GM23338 (cell line): ENCODE measurements at places on chromosomes 16 and 17.
A peak's percentile ranks its signal among the peaks of the same experiment; 100 is the strongest.

- H3K36me3 ChIP-seq = no peaks in the 10 kb centered on the region
- H3K4me3 ChIP-seq = no peak overlapping the region
- no peak overlapping the region for H3K27ac ChIP-seq
- H3K27me3 ChIP-seq = no peaks in the 10 kb centered on the region
These were observed 52.4 kb upstream of the ETV4 start for GRCh38 chr17:43598357-43599045.

GRCh38 chr17:38789185-38789584 lies 10.2 kb downstream of the PIP4K2B start:
- peak; percentile 38 for DNase-seq
- H3K36me3 ChIP-seq = peaks cover 6% of the 10 kb centered on the region; the same call in 1 of the 2 replicates
- no peak overlapping the region; the same call in 1 of the 2 replicates for H3K27ac ChIP-seq

- DNase-seq = no peak
- peaks cover 34% of the 10 kb centered on the region for H3K36me3 ChIP-seq
- H3K4me1 ChIP-seq = peaks cover 3% of the 10 kb centered on the region; the same call in 1 of the 2 replicates
- H3K4me3 ChIP-seq = no peak overlapping the region
These were observed 7.8 kb downstream of the FBXL19 start for GRCh38 chr16:30931068-30931650.

DNA sequence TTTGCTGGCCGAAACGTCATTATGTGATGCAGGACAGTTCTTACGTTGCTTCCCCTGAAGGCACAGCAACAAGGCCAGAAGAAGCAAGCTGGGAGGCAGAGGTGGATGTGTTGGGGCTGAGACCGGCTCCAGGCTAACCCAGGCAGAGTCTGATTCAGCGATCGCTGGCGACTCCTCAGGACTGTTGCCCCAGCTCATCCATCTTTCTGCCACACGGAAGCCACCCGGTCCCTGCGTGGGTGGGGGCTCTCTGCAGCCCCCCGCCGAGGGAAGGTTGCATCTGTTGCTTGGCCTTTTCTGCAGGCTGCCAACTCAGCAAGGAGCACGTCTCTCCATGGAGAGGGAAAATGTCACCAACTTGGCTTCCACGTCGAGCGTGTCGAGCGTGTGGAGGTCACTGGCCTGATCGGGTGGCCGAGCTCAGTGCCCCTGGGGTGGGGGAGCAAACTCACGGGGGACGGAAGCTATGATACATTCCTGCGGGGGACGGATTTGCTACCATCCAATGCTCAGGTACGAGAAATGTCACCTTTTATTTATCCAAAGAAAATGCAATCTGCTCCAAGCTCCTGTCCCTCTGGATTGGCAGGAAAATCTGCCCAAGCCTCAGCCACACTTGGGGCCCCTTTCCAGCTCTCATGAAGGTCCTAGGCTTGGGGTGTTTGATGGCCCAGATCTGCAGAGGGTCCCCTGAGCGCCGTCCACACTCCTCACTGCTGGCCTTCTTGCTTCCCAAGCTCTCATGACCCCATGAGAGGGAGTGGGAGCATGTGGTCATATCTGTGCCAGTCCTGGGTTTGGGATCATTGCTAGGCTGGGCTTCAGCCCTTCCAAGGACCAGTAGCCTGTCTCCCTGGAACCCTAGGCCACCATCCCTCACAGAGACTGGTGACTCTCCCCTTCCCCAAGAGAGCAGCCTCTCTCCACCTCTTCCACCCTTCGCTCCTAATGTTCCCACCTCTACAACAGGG lies 69.4 kb downstream of the RPH3AL start:
- peaks cover 5% of the 10 kb centered on the region; the same call in 1 of the 2 replicates for H3K4me1 ChIP-seq
- H3K36me3 ChIP-seq = no peaks in the 10 kb centered on the region
- H3K27me3 ChIP-seq = no peaks in the 10 kb centered on the region
- no peak for DNase-seq

DNA sequence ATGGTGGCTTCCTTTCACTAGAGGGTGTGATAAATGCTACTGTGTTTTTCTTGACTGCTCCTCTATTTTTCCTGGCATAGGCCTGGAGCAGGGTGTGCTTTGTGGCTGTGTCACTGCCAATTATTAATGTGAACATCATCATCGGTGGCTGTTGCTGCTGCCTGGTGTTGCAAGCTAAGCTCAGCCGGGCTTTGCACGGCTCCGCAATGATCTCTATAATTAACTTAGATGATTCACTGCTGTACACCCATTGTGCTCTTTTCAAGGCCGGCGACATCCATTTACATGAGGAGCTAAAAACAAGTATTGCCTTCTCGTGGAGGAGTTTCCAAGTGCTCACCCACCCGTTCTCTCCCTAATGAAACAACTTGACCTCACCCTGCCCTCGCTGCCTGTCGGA lies 160.1 kb upstream of the IRX3 start:
- no peak overlapping the region for H3K4me3 ChIP-seq
- no peaks in the 10 kb centered on the region for H3K36me3 ChIP-seq
- H3K4me1 ChIP-seq = no peaks in the 10 kb centered on the region
- no peaks in the 10 kb centered on the region for H3K27me3 ChIP-seq

- peaks cover 12% of the 10 kb centered on the region for H3K4me1 ChIP-seq
- H3K36me3 ChIP-seq = no peaks in the 10 kb centered on the region
- no peak overlapping the region for H3K4me3 ChIP-seq
These were observed 12.1 kb downstream of the GLP2R start for GRCh38 chr17:9837551-9838471.

DNA sequence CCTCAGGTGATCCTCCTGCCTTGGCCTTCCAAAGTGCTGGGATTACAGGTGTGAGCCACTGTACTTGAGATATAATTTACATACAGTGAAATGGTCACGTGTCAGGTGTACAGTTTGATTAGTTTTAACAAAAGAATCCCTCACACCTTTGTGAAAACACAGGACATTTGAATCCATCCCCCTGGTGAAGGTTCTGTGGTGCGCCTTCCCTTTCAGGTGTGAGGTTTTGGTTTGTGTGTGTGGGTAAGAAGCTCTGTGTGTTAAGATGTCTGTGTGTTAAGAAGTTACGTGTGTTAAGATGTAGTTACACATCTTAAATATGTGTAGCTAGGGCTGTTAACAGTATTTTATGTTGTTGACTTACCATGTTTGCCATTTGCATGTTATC lies 4.4 kb downstream of the SEC14L1 start:
- peaks cover 20% of the 10 kb centered on the region; the same call in 1 of the 2 replicates for H3K36me3 ChIP-seq
- H3K4me3 ChIP-seq = no peak overlapping the region
- peaks cover 38% of the 10 kb centered on the region for H3K4me1 ChIP-seq
- H3K27ac ChIP-seq = no peak overlapping the region
- H3K27me3 ChIP-seq = no peaks in the 10 kb centered on the region

DNA sequence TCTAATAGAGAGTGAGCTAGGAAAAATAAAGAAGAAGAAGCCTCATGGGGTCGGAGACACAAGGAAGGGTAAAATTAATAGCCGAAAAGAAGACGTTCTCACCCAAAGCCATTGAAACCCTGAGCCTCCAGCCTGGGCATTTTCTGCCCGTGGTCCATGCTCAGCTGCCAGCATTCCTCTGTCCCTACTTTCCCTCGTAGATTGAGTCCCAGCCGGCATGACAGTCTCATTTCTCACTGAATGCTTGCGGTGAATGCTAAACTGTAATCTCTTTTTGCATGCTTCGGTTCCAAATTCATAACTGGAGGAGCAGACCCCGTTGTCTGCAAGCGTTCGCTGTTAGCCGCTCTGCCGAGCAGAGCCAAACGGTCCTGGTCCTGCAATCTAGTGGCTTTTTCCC lies 54.0 kb upstream of the COX10 start:
- H3K36me3 ChIP-seq = no peaks in the 10 kb centered on the region
- no peak overlapping the region for H3K4me3 ChIP-seq
- no peak overlapping the region for H3K27ac ChIP-seq

DNA sequence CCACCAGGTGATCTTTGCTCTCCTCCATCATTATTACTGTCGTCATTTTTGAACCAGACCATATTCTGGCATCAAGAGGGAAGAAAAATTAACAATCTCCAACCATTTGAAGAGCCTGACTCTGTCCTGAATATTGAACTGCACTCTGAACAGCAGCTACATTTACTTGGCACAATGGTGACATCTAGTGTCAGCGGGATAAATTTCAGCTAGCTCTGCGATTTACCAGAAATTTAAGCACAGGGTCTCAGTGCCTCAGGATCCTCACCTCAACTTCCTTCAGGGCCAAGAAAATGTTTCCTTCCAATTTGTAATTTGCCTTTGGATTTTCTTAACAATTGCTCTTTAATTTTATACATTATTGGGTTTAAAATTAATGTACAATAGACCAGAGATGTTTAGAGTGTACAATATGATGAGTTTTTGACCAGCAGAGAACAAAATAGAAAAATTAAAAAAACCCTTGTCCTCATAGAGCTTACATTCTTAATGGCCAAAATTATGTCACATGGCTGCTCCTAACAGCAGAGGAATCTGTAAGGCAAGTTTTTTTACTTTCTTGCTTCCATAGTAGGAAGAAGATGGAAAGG lies 10.7 kb upstream of the ZNF19 start:
- H3K27ac ChIP-seq = no peak overlapping the region
- no peaks in the 10 kb centered on the region for H3K36me3 ChIP-seq
- no peaks in the 10 kb centered on the region for H3K4me1 ChIP-seq
- no peak overlapping the region for H3K4me3 ChIP-seq
- peak; percentile 79 for DNase-seq
- H3K27me3 ChIP-seq = no peaks in the 10 kb centered on the region

DNA sequence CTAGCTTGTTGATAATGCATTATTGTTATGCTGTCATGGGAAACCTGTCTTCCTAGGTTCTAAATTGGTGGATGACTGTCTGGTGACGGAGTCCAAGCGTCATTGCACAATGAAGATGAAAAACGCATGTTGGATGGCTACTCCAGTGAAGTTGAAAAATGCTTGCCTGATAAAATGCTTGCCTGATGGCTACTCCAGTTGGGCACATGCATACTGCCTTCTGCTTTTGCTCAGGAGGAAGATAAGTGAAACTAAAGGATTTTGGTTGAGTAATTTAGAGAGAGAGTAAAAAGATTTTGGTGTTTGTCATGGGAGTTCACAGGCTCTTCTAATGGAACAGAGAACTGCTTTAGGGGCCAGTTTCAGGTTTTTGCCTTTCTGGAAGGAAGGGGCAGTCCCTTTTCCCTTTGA lies 118.6 kb downstream of the PRKCA start:
- DNase-seq = no peak
- H3K36me3 ChIP-seq = no peaks in the 10 kb centered on the region
- H3K27me3 ChIP-seq = no peaks in the 10 kb centered on the region
- no peak overlapping the region for H3K4me3 ChIP-seq
- no peak overlapping the region for H3K27ac ChIP-seq
- 0 out of 2 replicates have a peak, but pooled peaks cover 3% of the 10 kb centered on the region for H3K4me1 ChIP-seq

GRCh38 chr17:17635126-17635525 lies 43.6 kb upstream of the PEMT start:
- no peaks in the 10 kb centered on the region for H3K27me3 ChIP-seq
- no peak for DNase-seq
- no peaks in the 10 kb centered on the region for H3K36me3 ChIP-seq
- no peak overlapping the region for H3K4me3 ChIP-seq
- no peak overlapping the region for H3K27ac ChIP-seq

DNA sequence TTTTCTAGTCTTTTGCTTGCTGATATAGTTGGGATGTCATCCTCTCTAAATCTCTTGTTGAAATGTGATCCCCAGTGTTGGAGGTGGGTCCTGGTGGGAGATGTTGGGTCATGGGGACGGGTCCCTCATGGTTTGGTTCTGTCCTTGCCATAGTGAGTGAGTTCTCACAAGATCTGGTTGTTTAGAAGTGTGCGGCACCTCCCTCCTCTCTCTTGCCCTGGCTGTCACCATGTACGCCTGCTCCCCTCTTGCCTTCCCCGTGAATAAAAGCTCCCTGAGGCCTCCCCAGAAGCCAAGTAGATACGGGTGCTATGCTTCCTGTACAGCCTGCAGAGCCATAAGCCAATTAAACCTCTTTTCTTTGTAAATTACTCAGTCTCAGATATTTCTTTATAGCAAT lies 15.2 kb downstream of the IL4R start:
- no peak for DNase-seq
- no peaks in the 10 kb centered on the region for H3K36me3 ChIP-seq
- peaks cover 46% of the 10 kb centered on the region for H3K4me1 ChIP-seq

DNA sequence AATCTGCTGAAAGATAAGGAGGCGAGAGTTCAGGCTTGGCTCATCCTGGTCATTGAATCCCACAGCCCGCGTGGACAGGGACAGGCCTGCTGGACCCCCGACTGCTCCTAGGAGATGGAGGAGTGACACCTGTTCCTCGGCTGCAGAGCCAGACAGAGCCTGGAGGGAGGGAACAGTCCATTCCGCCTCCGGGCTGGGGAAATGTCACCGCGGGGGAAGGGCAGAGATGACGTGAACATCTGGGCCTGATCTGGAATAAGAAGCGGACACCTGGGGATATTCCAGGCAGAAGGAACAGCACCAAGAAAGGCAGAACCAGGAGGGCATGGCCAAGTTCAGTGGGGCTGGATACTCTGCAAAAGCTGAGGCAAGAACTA lies 1.5 kb downstream of the ZNF747 start:
- H3K27ac ChIP-seq = no peak overlapping the region
- H3K4me1 ChIP-seq = peaks cover 18% of the 10 kb centered on the region
- no peaks in the 10 kb centered on the region for H3K27me3 ChIP-seq
- no peak for DNase-seq
- H3K4me3 ChIP-seq = peak overlapping the region; percentile 67; the same call in 1 of the 2 replicates

GRCh38 chr17:30253312-30253711 lies 17.8 kb upstream of the SLC6A4 start:
- no peaks in the 10 kb centered on the region for H3K27me3 ChIP-seq
- H3K27ac ChIP-seq = no peak overlapping the region
- H3K4me1 ChIP-seq = no peaks in the 10 kb centered on the region

DNA sequence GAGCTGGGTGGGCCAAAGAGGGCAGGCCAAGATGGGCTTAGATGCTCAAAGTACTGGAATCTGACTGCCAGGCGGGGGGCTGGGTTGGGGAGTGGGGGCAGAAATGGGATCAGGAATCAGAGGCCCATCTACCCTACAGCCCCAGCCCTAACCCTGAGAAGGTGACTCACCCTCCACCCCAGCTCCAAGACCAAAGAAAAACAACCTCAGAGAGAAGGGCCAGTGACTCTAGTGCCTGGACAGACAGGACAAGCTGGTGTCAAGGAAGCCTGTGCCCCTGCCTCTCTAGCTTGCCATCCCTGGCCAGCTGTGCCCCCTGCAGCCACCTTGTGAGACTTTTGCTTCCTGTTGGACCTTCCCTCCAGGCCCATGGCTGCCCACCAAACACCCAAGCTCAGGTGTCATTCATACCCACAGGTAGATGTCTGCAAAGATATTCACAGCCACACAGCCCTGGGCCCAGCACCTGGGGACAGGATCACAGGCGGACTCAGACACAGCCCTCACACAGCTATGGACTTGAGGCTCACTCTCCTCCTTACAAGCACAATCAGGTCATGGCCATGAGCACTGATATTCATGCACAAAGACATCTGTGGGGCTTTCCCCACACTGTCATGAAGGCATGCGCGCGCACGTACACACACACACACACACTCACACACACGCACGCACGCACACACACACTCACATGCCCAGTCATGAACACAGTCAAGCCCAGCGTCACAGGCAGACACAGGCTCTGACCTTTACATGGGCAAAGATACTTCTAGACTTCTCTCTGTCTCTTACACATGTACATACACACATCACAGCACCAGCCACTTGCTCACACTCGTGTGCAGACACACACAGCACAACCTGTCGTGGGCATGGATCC lies 2.8 kb downstream of the WNT3 start:
- H3K27ac ChIP-seq = no peak overlapping the region
- peaks cover 48% of the 10 kb centered on the region for H3K4me1 ChIP-seq
- peaks cover 77% of the 10 kb centered on the region for H3K27me3 ChIP-seq
- no peak for DNase-seq
- no peak overlapping the region for H3K4me3 ChIP-seq
- H3K36me3 ChIP-seq = no peaks in the 10 kb centered on the region
